ENCODE measurements at places on chromosomes 4 and X. TPM values are rescaled to one million over a fixed set of nuclear protein-coding genes. Genes with fewer than 3 reads are reported as not detected.

GRCh38 chr4:174524242-174524641 is 2.0 kb upstream of the HPGD start:
- H3K27ac ChIP-seq, result no peak overlapping the region
- H3K36me3 ChIP-seq, result no peaks in the 10 kb centered on the region
- DNase-seq, result no peak
- no peak overlapping the region for H3K4me3 ChIP-seq
- peaks cover 48% of the 10 kb centered on the region for H3K27me3 ChIP-seq
- H3K4me1 ChIP-seq, result no peaks in the 10 kb centered on the region

GRCh38 chrX:71081330-71082123 is 13.4 kb upstream of the SNX12 start:
- H3K36me3 ChIP-seq, result no peaks in the 10 kb centered on the region
- no peaks in the 10 kb centered on the region for H3K27me3 ChIP-seq
- H3K4me3 ChIP-seq, result no peak overlapping the region

DNA sequence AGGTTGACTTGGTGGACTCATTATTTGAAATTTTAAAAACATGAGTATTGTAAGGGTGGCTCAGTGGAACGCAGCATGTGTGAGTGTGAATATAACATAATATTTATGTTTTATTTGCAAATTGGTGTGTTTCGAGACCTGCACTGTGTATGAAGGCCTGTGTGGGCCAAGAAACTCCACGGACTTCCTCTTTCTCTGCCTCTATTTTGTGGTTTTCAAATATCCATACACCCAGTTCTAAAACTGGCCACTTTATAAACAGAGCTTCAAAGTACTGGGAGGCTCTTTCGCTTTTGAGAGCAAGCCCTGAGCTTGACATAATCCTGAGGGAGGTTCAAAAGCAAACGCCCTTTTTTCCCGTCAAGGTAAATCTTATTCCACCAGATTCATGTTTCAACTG is 187.7 kb downstream of the GPAT3 start:
- no peak overlapping the region for H3K27ac ChIP-seq
- H3K27me3 ChIP-seq, result no peaks in the 10 kb centered on the region
- DNase-seq, result no peak
- no peaks in the 10 kb centered on the region for H3K4me1 ChIP-seq
- H3K36me3 ChIP-seq, result no peaks in the 10 kb centered on the region

GRCh38 chr4:57710053-57710452 is 599.9 kb upstream of the IGFBP7 start:
- no peak overlapping the region for H3K27ac ChIP-seq
- DNase-seq, result peak; percentile 7
- H3K4me3 ChIP-seq, result no peak overlapping the region
- H3K27me3 ChIP-seq, result no peaks in the 10 kb centered on the region
- no peaks in the 10 kb centered on the region for H3K4me1 ChIP-seq

DNA sequence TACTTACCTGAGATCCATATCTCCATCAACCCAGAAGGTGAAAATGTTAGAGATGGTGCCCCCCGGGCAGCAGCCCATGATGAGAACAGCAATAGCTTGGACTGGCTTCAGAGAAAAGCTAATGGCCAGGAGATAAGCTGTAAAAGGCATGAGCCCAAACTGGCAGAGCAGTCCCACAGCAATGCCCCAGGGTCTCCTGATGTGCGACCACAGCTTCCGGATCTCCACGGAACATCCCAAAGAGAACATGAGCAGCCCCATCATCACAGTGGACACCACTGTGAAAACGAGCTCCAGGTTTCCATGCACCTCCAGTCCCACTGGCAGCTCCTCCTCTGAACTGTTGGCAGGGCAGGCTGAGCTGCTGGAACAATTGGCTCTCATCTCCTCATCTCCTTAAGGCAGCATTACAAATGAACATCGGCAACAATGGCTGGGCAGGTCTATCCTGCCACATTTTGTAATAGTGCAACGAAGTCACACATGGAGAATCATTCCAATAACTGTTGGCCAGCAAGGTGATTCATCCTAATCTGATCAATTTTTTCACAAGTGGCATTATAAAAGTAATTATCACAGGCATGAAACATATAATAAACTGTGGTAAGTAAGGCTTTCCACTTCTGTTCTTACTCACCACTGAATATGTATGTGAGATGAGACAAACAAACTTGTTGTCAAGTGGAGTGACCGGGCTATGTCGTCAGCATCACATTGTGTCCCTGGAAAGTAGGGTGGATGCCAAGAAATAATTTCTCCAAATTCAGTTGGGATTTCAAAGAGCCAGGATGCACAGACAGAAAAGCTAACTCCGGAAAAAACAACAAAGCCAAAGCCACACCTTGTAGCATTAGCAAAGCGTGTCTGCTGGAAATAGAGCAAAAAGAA is at the start of gene SLC10A6:
Gene SLC10A6, minus strand, starts transcription at position 653 of the 888 bp plus-strand sequence. Its CDS starts 269 bp downstream, at position 384.
- no peaks in the 10 kb centered on the region for H3K4me1 ChIP-seq
- no peak within 1 kb of the TSS for H3K4me3 ChIP-seq
- H3K27me3 ChIP-seq, result no peaks in the 10 kb centered on the region
- H3K36me3 ChIP-seq, result no peaks in the 10 kb centered on the region
- DNase-seq, result no peak

- H3K4me1 ChIP-seq, result peaks cover 12% of the 10 kb centered on the region
- H3K27me3 ChIP-seq, result no peaks in the 10 kb centered on the region
- H3K4me3 ChIP-seq, result no peak overlapping the region
Measured at GRCh38 chr4:62199291-62199810, 999.2 kb downstream of the ADGRL3 start.

DNA sequence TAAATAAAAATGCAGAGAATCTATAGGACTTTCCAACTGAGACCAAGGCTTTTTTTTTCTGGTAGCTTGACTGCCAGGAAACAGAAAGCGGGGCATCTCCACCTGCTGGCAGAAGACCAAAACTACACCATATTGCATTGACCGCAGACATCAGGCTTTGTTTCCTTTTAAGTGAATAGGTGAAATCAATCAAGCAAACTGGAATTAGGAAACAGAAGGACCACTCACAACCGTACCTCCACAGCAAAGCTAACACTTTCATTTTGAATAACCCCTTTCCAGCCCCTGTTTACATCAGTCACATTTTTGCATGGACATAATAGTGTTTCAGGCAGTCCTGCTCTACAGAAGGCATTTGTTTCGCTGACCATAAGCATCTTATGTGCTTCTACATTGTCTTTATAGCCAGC is 218.2 kb downstream of the IDS start:
- peaks cover 3% of the 10 kb centered on the region for H3K4me1 ChIP-seq
- no peak overlapping the region for H3K27ac ChIP-seq
- H3K4me3 ChIP-seq, result no peak overlapping the region
- H3K36me3 ChIP-seq, result no peaks in the 10 kb centered on the region

DNA sequence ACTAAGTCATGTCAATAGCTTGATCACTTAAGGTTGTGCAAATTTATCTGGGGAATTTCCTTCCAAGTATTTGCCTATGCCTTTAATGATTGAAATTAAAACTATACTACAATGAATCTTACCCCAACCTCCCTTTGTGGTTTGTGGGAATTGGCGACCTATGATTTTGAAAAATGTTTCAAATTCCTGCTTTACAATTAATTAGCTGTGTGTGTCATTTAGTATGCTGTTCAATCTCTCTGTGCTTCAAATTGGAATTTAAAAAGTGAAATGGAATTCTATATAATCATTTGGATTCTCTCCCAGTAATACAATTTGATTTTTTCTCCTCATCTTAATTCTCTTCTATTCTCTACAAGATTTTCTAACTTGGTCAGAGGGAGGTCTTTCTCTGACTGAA is 2319.5 kb downstream of the ARAP2 start:
- no peaks in the 10 kb centered on the region for H3K4me1 ChIP-seq
- H3K4me3 ChIP-seq, result no peak overlapping the region
- H3K36me3 ChIP-seq, result no peaks in the 10 kb centered on the region
- H3K27ac ChIP-seq, result no peak overlapping the region

DNA sequence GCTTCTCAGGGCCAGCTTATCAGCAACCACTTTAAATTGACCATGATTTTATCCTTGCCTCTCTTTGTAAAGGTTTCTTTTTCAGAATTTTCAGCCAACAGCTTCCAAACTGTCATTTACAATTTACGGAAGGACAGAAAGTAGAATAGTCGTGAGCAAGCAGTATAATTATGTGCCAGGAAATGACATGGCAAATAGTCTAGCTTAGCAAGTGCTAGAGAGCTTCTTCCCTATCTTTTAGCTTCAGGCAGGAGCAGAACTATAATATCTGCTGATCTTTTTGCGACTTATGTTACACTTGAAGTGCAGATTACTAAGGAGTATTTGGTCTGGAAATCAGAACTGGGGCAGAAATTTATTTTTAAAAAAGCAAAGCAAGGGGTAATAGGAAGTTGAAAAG is 123.0 kb upstream of the AP1S2 start:
- H3K27ac ChIP-seq, result no peak overlapping the region
- peaks cover 31% of the 10 kb centered on the region for H3K4me1 ChIP-seq
- no peaks in the 10 kb centered on the region for H3K36me3 ChIP-seq
- H3K27me3 ChIP-seq, result no peaks in the 10 kb centered on the region
- no peak overlapping the region for H3K4me3 ChIP-seq

DNA sequence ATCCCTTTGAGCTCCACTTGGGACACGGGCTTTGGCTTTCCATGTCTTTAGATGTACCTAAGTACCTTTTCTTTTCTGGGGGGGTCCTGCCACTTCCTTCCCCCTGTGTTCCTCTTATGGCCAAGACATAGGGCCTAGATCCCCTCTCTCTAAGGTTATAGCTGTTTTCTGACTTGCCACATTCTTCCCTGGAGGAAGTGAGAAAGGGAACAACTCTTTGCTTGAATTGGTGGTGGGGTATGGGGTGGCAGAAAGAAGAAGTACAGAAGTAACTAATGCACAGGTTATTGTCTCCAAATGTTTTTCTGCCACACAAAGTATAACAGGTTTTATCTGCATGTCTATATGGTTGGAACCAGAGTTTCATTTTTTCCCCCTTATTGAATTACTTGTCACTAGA is 29.7 kb upstream of the DIPK2B start:
- H3K4me1 ChIP-seq, result no peaks in the 10 kb centered on the region
- H3K36me3 ChIP-seq, result no peaks in the 10 kb centered on the region
- DNase-seq, result no peak
- no peak overlapping the region for H3K4me3 ChIP-seq
- H3K27ac ChIP-seq, result no peak overlapping the region

- no peaks in the 10 kb centered on the region for H3K27me3 ChIP-seq
- H3K4me3 ChIP-seq, result no peak overlapping the region
- no peak overlapping the region for H3K27ac ChIP-seq
Measured at GRCh38 chr4:76494243-76494642, 59.2 kb downstream of the SHROOM3 start.

The ETNPPL gene
- total RNA-seq, result 0.19 TPM

The FGB gene
- total RNA-seq, result 0.56 TPM

The ADAM29 gene
- not detected for total RNA-seq

The PCSK1N gene
- 2.4 TPM for total RNA-seq

All from neural progenitor cell (in vitro differentiated cells).